GM04504 (cell line): ENCODE measurements at places on chromosomes 6 and 20.

DNA sequence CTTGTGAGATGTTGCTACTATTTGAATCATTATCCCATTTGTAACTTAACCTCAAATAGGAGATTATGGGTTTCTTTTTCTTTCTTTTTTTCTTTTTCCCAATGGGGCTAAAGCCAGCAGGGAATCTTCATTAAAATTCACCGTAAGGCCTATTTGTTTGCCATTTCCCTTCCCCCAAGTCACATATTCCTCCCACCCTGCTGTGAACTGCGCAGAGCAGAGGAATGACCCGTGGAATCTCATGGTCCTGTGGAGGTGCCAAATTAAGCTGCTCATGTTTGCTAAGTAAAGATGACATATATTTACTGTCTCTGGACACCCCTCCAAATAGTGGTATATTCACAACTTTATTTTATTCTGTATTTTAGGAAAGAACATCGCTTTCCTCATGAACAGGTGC lies 699.3 kb downstream of the RNF144B start:
- no peak for DNase-seq

DNA sequence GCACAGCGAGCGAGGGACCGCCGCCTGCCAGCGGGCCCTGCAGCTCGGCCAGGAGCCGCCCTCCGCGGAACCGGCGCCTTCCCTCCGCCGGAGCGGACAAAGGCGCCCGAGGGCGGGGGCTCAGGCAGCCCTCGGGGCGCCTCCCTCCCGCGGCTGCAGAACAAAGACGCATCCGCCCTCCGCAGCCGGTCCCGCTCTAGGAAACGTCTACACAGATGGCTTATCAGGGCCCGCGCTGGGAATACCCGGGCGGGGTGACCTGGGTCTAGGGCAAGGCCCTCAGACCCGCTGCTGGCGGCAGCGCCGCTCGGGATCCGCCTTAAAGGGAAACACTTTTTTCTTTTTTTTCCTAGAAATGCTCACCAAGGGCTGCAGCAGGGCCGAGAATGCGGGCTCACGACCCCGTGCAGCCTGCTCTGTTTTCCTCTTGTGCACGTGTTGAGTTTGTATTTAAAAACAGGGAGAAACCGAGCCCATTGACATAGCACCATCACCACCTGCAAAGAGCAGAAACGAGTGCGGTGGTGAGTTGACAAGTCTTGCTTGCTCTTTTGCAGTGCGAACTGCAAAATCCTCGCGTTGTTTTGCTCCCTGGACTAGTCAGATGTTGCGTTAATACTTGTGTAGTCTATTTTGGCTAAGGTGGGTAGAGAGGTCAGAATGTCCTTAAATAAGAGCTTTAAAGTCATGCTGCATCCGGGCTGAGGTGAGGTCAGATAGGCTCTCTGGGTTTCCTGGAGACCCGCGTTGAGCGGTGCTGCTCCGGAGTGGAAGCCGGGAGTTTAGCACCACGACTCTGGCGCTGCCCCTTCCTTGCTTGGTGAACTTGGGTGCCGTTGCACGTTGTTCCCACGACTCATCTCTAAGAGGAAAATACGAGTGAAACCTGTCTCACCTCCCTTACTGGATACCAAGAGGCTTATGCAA lies 1.1 kb upstream of the RPS6KA2 start:
- no peak for DNase-seq

DNA sequence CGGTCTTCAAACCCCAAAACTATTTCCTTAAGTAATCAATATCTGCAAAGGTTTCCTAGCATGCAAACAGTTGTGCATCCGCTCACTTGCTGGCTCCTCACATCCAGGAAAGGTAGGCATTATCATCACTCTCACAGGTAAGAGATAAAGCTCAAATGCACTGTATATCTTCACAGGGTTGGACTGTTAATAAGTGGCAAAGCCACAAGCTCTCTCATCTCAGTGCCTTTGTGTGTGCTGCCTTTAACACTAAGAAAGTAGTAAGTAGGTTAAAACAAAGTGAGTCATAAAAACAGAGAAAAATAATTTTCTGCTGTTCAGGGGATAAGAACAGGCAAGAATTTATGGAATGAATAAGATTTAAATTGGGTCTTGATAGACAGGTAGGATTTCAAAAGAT lies 21.3 kb downstream of the MAN1A1 start:
- DNase-seq: no peak

GRCh38 chr20:54167909-54168872 lies 5.6 kb downstream of the CYP24A1 start:
- no peak for DNase-seq

GRCh38 chr6:46325561-46326530 lies 155.1 kb upstream of the ENPP5 start:
- peak; percentile 44 for DNase-seq

GRCh38 chr6:145668844-145669243 lies 66.5 kb downstream of the EPM2A start:
- no peak for DNase-seq

DNA sequence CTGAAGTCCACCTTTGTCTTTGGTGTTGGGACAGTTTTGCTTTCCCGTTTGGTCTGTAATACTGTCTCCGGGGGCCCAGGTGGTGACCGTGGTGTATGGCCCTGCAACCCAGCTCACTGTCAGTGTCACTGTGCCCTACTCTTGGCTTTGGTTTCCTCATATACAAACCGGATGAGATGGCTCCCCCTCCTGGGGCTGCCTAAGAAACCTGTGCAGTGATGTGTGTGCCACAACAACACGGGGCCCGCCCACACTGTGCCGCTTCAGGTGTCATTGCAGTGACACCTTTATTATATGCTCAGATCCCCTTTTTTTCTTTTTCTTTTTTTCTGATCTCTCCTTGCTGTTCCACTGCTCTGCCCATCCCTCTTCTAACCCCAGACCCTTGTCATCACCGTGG lies 73.9 kb downstream of the RAMACL start:
- DNase-seq: no peak

GRCh38 chr6:36729161-36729524 lies 31.5 kb downstream of the RAB44 start:
- no peak for DNase-seq

DNA sequence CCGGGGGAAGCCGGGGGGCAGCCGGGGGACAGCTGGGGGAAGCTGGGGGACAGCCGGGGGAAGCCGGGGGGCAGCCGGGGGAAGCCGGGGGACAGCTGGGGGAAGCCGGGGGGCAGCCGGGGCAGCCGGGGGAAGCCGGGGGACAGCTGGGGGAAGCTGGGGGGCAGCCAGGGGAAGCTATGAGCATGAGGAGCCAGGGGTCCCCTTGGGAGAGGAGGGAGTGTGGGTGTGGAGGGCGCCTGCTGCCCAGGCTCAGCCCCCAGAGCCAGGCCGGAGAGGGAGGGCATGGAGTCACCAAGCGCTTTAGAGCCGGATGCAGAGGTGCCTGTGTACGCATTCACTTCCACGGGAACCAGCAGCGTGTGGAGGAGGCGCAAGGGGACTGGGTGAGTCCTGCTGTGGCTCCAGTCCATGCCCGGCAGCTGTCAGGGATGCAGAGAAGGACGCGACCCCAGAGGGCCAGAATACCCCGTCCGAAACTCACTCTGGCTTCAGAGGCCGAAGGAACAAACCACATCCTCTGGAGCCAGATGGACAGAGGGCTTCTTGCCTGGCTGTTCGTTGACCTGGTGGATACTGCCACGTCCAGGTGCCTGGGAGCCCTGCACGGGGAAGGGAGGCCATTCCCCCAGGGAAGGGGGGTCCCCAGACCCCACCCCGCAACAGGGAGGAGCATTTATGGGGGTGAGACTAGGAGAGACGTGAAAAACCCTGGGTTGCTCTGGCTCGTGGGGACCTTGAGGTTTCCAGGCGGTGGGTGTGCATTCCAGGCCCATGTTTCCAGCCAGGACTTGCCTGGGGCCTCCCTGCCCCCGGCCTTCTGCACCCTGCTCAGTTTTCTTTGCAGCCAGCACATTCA lies 26.5 kb upstream of the DACT2 start:
- DNase-seq: no peak

DNA sequence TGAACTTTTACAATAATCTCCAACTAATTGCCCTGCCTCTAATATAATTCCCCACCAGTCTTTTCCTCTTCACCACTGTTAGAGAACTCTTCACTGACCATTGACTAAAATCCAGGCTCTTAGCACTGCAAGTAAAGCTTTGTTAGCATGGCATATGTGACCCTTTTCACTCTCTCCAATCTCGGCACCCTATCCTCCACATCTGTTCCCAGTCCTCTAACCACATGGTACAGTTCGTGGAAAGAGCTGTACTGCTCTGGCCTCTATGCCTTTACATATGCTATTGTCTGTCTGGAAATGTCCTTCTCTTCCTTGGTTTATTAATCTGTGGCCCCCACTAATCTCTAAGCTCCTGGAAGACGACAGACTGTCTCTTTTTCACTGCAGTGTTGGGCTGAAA lies 63.0 kb upstream of the EIF2S2 start:
- DNase-seq: no peak

- no peak for DNase-seq
Measured at GRCh38 chr6:20366082-20366830, 35.4 kb upstream of the E2F3 start.

DNA sequence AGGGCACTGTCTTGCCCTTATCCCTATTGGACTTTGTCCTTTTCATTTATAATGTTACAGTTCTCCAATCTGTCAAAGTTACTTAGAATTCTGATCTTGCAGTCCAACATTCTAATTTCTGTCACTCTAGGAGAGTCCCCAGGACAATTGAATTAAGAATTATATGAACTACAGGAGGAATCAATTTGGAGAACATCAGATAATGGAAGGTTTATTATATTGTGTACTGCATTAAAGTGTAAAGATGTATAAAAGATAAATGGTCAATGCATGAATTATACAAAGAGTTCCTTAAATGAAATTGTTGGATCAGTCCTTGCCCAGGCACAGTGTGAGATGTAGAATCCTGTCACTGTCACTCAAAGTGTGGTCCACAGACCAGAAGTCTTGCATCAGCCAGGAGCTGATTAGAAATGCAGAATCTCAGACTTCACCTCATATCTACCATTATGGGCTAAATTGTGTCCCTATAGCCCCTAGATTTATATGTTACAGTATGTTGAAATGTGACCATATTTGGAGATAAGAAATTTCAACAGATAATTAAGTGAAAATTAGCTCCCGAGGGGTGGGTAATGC lies 145.5 kb downstream of the BTBD3 start:
- no peak for DNase-seq

GRCh38 chr6:140283197-140283596 lies 908.7 kb upstream of the CITED2 start:
- DNase-seq: no peak

GRCh38 chr6:157831424-157832249 lies 8.6 kb downstream of the SNX9 start:
- DNase-seq: no peak

GRCh38 chr6:41443616-41444525 lies 102.3 kb upstream of the FOXP4 start:
- no peak for DNase-seq

DNA sequence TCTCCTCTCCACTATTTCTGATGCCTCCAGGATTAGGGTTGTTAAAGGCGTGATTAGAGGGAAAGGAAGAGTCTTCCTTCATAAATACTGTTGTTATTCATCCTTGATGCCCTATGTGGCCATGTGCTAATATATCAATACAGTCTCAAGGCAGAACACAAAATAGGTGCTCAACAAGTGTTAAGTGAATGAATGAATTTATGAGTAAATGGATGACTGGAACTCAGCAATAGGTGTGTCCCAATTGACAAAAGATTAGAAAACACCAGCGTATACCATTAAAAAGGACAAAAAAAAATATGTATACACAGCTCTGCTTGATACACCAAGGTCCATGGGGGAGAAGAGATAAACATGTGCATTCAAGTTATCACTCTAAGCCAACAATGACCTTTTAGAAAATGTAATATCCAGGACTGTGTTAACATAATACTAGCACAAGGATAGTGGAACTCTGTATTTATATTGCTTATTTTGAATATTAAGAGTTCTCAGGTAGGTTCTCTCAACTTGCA lies 171.2 kb upstream of the MYLIP start:
- no peak for DNase-seq

DNA sequence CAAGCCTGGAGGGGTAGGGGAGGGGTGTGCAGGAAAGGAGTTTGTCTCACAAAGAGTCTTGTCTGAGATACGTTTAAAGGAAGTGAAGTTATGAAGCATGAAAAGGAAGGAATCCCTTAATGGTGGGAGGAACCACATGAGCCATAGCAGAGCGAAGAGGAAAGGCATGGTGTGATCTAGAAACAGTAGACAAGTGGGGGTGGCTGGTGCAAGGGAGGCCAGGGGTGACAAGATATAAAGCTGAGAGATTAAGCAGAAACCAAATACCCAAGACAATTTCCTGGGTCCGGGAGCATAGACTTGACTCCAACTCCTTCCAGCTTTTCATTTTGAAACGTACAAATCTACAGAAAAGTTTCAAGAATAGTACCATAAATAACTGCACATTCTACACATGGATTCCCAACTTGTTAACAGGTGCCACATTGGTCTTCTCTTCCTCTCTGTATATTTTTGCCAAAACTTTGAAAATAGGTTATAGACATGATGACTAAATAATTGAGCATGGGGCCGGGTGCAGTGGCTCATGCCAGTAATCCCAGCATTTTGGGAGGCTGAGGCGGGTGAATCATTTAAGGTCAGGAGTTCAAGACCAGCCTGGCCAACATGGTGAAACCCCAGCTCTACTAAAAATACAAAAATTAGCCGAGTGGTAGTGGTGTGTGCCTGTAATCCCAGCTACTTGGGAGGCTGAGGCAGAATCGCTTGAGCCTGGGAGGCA lies 211.6 kb downstream of the SLC24A3 start:
- DNase-seq: no peak

- DNase-seq: no peak
Measured at GRCh38 chr6:139250296-139251044, 41.3 kb downstream of the TXLNB start.

- DNase-seq: no peak
Measured at GRCh38 chr6:379410-380181, 12.0 kb upstream of the IRF4 start.

DNA sequence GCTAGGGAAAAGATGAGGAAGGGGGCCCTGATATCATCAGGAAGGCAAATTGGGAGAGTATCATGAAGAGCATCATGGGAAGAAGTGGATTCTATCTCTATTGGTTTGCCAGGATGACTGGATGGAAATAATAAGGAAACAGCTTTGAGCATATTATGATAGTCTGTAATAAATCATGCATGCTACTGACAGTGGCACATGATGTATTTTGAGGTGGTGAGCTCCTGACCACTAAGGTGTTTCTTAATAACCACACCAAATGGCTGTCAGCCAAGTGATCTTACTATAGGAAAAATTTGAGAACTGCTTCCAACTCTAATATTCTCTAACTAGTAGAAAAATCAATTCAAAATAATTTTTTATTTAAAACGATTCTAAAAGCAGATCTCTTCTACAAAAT lies 548.4 kb upstream of the JAG1 start:
- DNase-seq: no peak

- no peak for DNase-seq
Measured at GRCh38 chr6:111176760-111177099, 89.4 kb downstream of the SLC16A10 start.

GRCh38 chr20:33465481-33466302 lies 22.1 kb upstream of the SNTA1 start:
- DNase-seq: no peak
